ENCODE measurements at places on chromosomes 5 and 9.

GRCh38 chr9:20929276-20929675 lies 102.2 kb downstream of the HACD4 start:
- DNase-seq: no peak

GRCh38 chr5:56688402-56688801 lies 126.9 kb upstream of the MAP3K1 start:
- DNase-seq: no peak

- no peak for DNase-seq
These were observed 46.6 kb upstream of the COL5A1 start for GRCh38 chr9:134595014-134595413.

- no peak for DNase-seq
These were observed 91.4 kb downstream of the VCAN start for GRCh38 chr5:83562791-83563557.

DNA sequence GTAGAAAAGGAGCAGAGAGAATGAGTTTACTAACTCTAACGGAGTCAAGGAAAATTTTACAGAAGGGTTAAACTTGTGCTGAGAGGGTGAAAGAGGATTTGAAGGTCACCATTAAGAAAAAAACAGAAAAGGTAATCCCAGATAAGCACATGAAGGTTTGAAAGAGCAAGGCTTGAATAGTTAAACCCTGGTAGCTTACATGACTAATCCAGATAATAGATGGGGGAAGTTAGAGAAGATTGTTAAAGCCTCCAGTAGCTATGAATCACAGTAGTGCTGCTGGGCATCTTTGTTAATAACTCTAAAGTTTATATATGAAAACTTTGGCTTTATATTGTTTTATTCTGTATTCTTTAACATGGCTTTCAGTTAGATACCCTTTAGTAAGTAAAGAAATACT lies 354.5 kb upstream of the FTMT start:
- no peak for DNase-seq

GRCh38 chr5:81420039-81420667 lies 26.2 kb upstream of the ACOT12 start:
- DNase-seq: no peak

DNA sequence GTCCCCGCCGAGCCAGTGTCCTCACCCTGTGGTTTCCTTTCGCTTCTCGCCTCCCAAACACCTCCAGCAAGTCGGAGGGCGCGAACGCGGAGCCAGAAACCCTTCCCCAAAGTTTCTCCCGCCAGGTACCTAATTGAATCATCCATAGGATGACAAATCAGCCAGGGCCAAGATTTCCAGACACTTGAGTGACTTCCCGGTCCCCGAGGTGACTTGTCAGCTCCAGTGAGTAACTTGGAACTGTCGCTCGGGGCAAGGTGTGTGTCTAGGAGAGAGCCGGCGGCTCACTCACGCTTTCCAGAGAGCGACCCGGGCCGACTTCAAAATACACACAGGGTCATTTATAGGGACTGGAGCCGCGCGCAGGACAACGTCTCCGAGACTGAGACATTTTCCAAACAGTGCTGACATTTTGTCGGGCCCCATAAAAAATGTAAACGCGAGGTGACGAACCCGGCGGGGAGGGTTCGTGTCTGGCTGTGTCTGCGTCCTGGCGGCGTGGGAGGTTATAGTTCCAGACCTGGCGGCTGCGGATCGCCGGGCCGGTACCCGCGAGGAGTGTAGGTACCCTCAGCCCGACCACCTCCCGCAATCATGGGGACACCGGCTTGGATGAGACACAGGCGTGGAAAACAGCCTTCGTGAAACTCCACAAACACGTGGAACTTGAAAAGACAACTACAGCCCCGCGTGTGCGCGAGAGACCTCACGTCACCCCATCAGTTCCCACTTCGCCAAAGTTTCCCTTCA lies 1.4 kb downstream of the GLIS3 start:
- DNase-seq: no peak

GRCh38 chr5:100693481-100693880 lies 158.3 kb downstream of the FAM174A start:
- DNase-seq: no peak

DNA sequence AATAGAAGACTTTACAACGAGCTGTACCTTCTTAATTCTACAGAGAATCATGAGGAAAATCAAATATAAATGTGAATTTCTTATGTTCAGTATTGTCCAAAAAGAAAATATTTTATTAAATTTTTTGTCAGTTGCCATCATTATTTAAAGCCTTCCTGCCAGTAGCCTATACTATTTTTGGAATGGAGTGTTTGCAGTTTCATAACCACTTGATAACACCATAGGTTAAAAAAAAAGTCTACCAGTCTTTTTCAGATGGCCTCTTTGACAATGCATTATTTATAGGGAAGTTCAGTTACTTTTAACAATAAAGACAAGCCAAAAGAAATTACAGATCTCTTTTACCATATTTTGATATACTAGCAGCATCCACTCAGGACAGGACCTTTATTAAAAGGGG lies 80.3 kb upstream of the CCDC152 start:
- DNase-seq: no peak

DNA sequence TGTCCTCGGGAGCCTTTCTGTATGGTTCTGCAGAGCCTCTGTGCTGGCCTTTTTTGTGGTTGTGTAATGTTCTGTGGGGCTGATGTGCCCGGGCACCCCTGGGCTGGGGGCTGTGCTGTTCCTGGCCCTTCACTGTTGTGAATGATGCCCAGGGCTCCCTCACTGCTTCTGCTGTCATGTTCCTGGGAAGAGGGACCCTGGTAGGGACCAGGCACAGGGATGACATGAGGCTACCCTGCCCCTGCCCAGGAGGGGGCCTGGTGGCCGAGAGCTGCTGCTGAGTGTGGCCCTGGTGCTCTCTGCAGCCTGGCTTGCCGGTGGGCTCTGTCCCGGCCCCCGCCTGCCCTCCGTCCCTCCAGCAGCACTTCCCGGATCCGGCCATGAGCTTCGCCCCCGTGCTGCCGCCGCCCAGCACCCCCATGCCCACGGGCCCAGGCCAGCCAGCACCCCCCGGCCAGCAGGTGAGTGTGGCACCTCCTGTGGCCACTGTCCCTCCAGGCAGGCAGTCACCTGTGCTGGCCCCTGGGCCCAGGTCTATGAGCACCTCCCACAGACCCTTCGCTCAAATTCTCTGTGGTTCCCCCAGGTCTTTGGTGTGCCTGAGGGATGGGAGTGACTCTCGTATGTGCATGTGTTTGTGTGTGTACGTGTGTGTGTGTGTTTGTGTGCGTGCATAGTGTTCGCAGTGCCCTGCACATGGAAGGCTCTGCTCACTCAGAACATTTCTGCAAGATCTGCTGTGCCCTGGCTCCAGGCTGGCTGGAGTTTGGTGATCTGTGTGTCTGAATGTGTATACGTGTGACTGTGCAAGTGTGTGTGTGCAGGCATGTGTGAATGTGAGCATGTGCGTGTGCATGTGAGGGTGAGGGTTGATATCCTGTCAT lies 72.3 kb downstream of the WNK2 start:
- DNase-seq: no peak

DNA sequence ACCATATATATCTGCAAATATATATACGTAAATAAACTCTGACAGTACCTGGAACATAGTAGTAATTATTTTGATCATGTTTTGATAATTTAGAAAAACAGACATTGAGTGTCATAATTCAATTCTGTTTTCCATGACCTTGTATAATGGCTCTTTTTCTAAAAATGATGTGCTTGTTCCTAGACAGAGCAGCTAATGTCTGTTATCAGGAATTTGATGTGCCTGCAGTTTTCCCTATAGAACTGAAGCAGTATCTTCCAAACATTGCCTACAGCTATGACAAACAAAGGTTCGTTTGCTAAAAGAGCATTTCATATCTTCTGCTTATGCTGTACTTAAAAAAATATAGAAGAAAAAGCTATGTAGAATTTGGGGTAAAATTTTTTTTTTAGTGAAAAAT lies 5.3 kb downstream of the SETD9 start:
- DNase-seq: no peak

GRCh38 chr5:67483453-67484030 lies 286.9 kb upstream of the CD180 start:
- no peak for DNase-seq

- DNase-seq: no peak
These were observed 35.4 kb downstream of the LHX3 start for GRCh38 chr9:136169495-136169894.

- DNase-seq: no peak
These were observed 104.3 kb upstream of the FSTL4 start for GRCh38 chr5:133716532-133717183.

DNA sequence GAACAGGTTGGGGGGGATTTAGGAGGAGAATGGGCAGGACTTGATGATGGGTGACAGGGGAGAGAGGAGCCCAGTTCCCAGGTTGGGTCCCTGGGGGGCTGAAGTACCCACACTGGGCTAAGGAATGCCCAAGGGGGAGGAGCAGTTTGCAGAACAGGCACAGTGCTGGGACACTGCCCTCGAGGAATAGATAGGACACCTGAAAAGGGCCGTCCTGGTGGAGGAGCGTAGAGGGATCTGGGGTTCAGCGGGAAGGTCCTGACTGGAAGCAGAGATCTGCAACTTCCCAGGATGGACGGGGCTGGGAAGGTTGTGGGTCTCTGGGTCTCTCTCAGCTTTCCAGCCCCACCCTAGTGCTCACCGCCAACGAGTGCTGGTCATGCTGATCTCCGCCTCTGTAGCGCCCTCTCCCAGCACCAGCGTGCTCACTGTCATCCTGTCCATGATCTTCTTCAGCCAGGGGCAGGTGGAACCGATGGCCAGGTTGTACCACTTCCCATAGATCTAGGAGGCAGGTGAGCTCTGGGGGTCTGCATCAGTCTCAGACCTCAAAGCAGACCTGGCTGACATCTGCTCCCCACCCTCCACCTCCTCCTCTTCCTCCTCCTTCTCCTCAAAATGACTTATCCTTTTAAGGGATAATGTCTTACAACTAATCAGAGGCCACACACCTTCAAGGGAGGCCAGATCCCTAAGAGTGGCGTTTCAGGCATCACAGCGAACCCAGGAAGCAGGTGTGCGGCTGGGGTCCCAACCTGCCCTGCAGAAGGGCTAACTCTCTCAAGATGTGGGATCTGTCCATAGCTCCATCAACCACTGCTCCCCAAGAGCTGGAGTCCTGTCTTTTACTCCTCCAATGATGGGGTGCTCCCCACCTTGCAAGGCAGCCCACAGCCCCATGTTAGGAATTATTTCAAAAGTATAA lies 1.6 kb downstream of the AMBP start:
- DNase-seq: no peak

DNA sequence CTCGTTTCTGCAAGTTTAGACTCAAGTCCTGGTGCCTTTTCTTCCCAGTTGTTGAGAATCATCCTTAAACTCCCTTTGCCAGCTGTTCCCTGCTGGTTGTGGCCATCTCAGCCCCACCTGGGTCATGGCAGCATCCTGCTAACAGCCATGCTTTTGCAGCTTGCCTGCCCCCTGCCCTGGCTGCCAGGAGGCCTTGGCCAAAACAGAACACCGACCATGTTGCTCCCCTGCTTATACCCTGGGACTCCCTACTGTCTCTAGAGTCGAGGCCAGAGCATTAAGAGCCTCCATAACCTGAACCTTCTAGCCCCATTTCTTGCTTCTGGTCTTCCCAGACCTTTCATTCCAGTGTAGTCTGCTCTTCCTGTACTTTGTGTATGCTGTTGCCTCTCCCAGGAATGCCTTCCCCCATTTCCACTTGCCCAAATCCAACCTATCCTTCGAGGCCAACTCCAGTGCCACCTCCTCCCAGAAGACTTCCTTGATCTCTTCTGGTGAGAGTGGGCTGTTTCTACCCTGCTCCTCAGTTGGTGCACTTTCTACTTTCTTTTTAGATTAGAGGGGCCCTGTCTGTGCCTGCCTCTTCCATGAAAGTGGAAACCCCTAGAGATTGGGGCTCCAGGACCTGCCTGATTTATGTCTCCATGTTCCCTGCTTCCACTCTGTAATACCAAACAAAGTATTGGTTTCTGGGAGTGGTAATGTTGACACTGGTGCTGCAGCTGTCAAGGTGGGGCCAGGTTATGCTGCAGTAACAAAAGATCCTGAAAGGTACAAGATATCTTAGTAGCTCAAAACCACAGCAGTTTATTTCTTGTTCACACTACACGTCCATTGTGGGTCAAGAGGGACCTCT lies 88.2 kb downstream of the AMBP start:
- DNase-seq: no peak

DNA sequence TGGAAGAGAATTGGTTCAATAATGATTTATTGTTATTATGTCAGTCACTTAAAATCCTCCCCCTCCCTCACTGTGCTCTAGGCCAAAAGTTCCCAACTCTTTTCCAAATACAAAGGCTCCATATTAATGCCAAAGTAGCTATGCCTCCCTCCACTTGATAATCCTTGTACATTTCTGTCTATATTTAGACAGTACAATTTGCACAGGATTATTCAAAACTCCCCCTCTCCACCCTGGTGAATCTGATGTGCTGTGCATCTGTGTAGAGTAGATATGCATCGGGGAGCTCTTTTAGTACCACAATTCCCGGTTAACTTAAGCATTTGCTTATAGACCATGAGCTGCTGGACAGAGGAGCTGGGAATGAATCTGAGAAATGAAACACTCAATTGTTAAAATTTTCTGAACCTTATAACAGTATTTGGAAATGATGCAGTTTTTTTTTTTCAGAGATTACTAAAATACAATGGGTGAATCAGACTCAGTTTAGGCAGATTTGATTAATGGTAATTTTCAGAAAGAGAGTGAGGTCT lies 27.6 kb downstream of the GLRA1 start:
- no peak for DNase-seq

DNA sequence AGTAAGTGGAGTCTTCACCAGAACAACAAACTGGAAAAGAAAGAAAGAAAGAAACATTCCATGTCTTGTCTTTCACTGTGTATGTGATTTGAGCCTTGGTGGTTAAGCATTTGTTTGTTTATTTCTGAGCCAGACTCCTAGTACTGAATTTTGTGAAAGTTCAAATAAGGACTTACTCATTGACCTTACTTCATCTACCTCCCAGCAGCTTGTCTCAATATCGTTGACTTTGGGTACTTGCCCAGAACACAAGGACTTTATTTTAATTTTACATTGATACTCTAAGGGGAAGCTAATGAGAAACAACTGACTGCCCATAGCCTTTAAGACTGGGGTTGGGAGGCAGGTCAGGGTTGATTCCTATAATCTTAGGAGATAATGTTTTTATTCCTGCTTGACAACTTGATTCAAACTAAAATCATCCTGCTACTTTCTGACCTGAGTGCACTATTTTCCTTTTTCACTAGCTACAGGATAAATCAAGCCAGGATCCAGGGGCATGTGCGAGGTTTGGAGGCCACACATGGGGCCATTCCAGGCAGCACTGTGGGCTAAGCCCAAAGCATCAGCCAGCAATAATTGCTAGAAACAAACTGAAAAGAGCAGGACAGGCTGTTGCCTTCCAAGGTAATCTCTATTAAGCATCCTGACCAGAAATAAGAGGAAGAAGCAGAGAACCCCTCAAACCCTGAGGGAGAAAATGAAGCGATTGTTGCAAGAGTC lies 138.9 kb upstream of the RUSC2 start:
- no peak for DNase-seq
